ENCODE measurements at places on chromosomes 5 and 9.

GRCh38 chr5:104913841-104914281 lies 1351.3 kb upstream of the NUDT12 start:
- DNase-seq, result no peak

DNA sequence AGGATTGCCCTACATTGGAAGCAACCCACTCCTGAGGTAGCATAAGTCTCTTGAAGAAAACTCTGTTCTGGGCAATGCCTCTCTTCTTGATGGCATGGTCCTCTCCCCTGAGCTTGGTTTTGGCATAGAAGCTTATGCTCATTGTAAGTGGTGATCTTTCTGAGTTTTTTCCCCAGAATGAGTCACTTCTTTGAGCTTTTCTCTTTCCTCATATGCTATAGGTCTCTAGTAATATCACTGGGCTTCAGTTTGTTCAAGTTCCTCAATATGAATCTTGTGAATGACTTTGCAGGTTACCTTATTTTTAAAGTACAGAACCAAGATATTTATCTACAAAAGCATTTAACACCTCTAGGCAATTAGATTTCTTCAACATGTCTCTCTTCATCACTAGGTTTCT lies 76.5 kb upstream of the ATG10 start:
- DNase-seq, result no peak

DNA sequence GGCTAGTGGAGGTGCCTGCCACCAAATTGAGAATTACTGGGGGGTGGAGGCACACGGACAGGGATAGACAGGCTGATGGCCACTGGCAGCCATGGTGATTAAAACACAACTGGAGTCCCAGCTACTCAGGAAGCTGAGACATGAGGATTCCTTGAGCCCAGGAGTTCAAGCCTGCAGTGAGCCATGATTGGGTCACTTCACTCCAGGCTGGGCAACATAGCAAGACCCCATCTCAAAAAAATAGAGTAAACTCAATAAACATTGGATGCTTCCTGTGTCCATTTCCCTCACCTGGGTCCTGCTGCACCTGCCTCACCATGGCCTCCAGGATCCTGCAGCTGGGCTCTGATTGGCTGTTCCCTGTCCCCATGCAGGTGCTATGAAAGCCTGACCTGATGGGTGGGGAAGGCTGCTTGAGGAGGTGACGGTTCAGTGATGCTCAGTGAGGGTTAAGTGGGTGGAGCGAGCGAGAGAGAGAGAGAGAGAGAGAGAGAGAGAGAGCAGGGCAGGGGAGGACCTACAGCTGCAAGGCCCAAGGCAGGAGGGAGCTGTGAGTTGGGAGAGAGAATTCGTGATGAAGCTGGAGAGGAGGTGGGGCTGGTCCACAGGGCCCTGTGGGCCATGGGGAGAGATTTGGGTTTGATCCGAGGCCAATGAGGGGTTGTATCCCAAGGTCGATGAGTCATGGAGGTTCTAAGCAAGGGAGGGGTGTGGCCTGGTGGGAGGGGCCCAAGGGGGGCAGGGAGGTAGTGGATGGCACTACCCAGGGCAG lies 36.7 kb upstream of the FUBP3 start:
- no peak for DNase-seq

DNA sequence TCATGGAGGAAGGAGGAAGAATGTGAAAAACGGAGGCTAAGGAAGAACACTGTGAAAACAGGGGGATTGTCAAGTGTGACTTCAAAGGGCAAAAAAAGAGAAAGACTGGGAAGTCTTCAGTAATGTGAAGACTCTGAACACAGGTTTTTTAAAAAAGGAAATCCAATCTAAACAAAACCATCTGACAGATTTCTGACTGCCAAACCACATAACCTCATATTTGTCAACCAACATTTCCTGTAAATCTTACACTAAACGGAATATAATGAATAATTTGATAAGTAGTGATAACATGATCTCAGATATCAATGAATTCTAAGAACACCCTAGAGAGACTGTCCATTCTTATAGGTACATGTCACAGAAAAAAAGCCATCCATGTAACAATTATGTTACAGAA lies 124.7 kb downstream of the FBN2 start:
- no peak for DNase-seq

- no peak for DNase-seq
Measured at GRCh38 chr5:131994090-131994489, 17.4 kb downstream of the ACSL6 start.

DNA sequence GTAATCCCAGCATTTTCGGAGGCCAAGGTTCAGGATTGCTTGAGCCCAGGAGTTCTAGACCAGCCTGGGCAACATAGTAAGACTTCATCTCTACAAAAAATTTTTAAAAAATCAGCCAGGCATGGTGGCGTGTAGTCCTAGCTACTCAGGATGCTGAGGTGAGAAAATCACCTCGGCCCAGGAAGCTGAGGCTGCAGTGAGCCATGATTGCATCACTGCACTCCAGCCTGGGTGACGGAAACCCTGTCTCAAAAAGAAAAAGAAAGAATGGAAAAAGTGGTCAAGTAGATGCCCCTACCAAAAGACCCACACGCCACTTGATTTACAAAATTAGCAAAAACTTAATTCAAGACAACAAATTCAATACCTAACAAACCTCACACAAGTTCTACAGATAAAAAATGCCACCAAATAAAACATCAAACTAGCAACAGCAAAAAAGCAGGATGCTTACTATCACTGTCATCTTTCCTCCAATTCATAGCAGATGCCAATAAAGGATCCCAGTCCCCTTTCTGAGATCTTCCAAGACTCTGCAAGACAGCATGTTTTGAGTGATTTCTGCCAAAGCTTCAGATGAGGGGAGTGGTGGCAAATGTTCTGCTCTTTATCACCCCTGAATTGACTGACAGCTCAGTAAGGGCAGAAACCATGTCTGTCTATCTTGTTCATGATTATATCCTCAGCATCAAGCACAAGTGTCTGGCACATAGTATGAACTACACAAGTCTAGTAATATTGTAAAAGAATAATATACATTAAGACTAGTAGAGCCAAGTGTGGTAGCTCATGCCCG lies 34.2 kb upstream of the TESK1 start:
- DNase-seq, result no peak

Data from stimulated activated CD8-positive, alpha-beta memory T cell treated with anti-CD3 and anti-CD28 coated beads, Interleukin-2, amount 100 ng/mL, for 1 hour (primary cell).